A549 (cell line): ENCODE measurements at places on chromosomes 7 and 10.

DNA sequence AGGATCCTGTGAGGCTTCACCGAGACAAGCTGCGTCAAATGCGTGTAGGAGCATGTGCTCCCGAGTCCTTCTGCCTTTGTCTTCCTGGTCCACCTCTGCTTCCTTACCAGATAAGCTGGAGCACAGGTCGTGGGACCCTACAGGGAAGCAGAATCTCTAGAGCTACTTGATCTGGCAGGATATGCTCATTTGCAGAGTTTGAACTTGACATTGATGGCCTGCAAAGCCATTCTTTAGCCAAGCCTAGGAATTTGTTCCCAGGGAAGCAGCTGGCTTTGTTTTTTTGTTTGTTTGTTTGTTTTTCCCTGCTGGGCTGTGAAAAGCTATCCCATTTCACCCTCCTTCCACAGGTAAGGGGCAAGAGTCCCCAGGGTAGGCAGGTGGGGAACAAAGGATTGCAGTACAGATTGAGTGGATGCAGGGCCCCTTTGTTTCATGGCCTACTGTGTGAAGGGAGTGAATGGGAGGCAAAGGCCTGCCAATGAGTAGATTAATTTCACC lies 200.0 kb upstream of the BMPER start:
- DNase-seq: no peak

DNA sequence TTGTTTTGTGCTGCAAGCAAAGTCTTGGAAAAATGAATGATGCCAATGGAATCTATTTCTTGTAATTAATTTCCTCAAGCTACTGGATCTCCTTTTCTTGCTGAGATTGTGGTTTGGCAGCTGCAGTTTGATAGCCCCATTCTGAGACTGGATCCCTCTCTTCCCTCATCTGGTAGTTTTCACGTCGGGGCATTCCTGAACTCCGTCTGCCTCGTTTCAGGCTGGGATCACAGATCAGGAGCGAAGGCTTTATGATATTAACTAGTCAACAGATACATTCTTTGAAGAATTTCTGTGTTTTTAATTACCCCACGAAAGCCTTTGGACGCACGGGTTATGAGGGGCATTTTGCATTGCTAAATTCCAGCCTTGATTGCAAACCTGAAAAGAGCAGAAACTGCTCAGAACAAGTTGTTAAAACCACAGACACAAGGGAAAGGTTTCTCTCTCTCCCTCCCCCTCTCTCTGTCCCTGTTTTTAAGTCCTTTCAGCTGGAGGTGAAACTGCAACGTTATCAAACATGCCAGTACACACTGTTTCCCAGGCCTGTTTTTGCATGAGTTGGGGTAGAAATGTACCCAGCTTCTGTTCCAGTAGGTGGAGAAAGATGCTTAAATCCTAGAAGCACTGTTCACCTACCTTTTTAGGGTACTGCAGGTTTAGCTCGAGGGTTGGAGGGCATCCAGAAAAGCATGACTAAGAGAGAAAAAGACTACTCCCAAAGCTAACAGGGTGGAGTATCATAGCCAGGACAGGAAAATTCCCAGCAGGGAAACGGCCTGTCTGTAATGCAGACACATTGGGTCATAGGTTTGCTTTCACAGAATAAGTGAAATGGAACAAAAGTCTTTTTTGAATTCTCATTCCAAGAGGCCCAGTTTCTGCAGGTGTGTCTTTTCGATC lies 124.3 kb downstream of the CUX1 start:
- DNase-seq: peak; percentile 73

DNA sequence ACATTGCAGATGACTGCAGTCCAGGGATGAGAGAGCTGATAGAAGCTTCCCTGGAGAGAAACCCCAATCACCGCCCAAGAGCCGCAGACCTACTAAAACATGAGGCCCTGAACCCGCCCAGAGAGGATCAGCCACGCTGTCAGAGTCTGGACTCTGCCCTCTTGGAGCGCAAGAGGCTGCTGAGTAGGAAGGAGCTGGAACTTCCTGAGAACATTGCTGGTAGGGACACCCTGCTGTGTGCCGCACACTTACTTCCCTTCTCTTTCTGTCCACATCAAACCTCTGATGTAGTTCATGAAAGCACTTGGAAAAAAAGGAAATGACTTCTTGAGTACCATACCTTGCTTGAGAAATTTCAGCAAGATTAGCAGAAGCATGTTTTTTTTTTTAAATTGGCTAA lies 25.3 kb downstream of the MAP3K8 start:
- no peak for DNase-seq

DNA sequence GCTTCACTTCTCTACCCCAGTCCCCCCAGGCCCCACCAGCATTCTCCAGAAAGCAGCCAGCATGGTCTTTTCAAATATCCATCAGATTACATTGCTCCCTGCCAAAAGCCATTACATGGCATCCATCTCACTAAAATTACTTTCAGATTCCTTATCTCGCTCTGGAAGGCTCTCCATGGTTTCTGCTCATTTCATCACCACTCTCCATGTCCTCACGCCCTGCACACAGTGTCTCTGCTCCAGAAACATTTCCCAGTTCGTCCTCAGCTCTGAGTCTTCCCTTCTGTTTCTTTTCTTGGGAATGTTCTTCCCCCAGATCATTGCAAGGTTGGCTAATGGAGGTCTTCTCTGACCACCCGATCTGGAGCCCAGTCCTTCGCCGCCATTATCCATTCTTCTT lies 499.1 kb downstream of the KCNMA1 start:
- DNase-seq: no peak

GRCh38 chr7:141231018-141231792 lies 157.3 kb downstream of the TMEM178B start:
- peak; percentile 19 for DNase-seq

DNA sequence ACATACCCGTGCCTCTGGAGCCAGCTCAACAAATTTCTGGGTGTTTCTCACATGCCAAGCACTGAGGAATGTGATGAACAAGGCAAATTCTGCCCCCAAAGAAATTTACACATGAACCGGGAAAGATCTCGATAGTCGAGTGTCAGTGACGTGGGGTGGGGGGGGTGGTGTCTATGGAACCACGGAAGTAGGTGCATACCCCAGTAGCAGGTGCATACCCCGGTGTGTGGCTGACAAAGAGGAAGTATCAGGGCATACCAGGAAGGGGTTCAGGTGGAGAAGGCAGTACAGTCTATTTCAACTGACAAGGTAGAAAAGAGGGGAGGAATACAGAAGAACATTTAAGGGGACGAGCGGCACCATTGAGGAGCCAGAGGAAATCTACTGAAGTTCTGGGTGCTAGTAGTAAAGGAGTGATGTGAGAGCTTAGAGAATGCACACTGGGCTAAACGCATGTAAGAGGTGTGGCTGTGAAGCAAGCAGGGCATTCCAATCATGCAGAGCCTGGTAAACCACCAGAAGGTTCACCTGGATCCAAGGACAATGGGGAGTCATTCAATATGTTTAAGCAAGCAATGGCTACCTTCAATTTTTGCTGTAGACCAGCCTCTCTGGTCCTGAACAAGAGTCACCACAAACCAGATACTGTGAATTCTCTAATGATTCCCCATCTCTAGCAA lies 6.2 kb downstream of the CCDC6 start:
- no peak for DNase-seq

DNA sequence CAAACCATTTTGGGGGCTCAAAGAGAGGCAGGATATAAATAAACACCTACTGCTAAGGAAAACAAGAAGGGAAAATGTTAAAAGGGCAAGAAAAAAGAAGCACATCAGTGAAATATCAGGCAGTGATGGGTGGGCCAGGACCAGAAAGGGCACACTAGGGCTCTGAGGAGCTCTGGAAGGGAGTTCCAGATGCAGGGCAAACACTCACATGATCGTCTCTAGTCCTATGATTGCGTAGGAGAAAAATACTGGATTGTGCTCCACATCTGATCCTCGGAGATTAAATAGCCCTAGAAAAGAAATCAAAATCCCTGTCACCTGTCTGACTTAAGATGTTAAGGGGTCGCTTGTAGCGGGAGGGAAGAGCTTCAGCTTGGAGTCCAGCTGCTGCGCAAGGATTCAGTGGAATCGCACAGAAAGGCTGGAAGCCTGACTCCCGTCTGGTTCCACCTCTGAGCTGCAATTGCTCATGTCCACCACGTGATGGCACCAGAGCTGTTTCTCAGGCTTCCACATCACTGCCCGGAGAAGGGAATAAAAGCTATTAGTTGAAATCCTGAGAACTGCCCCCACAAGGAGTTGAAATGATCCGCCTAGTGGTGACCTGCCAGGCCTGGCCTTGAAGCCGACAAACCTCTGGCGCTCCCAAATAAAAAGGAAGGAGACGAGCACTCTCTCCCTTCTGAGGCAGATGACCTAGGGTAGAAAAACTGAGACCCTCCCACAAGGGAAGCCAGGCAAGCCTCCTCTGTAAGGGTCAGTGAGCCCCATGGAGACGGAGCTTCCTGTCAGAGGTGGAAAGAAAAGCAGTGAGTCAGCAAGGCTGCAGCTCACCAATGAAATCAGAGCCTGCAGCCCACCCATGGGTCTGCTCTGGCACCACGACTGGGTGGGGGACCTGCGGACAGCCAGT lies 39.2 kb downstream of the XPNPEP1 start:
- peak; percentile 92 for DNase-seq

- DNase-seq: no peak
These were observed 361.3 kb upstream of the MKI67 start for GRCh38 chr10:128487517-128487916.

DNA sequence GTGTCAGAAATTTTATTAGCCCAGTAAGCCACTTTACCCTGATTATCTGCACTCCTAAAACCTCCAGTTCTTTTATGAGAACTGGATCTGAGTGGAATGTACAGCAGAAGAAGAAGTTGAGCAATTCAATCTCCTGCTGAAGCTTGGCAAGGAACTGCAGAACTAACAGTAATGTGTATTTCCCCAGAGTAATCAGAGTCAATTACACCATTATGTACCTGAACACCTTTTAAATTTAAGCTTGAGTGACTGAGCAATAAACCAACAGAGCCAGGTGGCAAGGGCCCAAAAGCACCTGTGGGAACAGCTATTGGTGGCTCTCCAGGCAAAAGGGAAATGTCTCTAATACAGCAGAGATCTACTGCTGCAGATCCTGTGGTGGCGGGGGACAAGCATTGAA lies 40.1 kb upstream of the AKR1C2 start:
- DNase-seq: no peak

DNA sequence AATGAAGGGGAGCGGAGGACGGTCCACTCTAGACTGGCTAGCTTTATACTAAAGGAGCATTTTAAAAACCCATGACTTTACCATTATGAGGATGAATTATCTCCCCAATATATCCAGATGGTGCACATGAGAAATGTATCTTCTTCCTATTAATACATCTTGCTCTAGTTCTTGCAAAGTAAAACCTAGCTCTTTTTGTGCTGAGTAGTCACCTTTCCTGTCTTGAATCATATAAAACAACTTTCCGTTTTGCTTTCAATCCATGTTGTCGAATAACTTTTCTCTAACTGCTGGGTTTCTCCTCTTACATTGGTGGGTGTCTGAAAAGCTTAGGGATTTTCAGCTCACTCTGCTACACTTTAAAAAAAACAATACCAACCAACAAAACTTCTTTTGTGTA lies 96.3 kb upstream of the TAC1 start:
- DNase-seq: no peak

- DNase-seq: no peak
These were observed 65.4 kb downstream of the RNF133 start for GRCh38 chr7:122633472-122633871.

- no peak for DNase-seq
These were observed 79.3 kb downstream of the GRID1 start for GRCh38 chr10:86287110-86287793.

GRCh38 chr10:28558923-28559508 lies 26.1 kb downstream of the WAC start:
- no peak for DNase-seq

DNA sequence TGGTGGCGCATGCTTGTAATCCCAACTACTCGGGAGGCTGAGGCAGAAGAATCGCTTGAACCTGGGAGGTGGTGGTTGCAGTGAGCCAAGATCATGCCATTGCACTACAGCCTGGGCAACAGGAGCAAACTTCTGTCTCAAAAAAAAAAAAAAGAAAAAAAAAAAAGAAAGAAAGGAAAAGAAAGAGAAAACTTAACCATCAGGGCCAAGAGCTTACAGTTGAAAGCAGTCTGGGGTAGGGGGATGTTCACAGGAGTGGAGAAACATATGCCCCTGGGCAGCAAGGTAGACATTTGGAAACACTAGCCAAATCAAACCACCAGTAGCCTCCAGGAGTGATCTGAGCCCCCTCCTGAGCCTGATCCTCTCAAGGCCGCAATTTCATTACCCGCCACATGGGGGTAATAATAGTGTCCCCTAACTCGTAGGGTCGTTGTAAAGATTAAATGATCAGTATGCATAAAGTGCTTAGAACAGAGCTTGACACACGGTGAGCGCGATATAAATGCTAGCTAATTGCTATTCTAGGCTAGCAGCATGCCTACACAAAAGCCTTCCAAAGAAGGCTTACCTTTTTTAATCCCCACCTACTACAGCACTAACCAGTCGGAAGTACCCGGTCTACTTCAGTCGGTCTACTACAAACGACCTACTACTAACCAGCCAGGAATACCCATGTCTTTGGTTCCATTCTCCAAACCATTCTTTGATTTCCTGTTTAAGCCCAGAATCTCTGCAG lies 274.3 kb upstream of the NEBL start:
- no peak for DNase-seq

GRCh38 chr7:105806592-105807447 lies 69.6 kb downstream of the ATXN7L1 start:
- DNase-seq: peak; percentile 73

GRCh38 chr7:142401951-142402350 lies 144.1 kb upstream of the PRSS58 start:
- no peak for DNase-seq

- DNase-seq: no peak
These were observed 57.7 kb downstream of the TRUB1 start for GRCh38 chr10:114995468-114996247.

GRCh38 chr7:158368449-158368848 lies 219.2 kb downstream of the PTPRN2 start:
- DNase-seq: no peak

- DNase-seq: no peak
These were observed 229.1 kb downstream of the BAMBI start for GRCh38 chr10:28906415-28906814.

DNA sequence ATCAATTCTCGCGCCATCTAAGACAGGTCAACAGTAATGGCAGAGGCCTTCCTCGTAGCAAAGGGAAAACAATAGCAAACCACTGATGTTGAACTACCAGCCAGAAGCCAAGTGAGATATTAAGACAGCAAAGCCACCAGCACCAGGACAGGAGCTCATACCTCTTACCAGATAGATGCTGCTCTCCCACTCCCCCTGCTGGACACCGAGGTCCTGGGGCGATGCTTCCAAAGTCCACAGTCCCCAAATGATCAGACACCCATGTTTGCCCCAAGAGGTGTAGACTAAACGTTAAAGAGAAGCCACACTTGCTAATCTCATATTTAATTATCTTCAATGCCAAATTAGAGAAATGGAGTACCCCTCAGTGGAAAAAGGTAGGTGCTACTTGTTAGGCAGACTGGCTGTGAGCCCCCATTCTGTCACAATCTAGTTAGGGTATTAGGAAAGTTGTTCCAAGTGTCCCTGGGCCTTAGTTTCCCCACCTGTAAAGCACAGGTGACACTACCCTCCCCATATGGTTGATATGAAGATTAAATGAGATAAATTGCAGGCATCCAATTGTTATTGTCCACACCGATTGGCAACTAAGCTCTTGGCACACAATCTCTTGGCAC lies 39.9 kb downstream of the TOMM7 start:
- DNase-seq: peak; percentile 65

GRCh38 chr10:130739757-130740145 lies 571.8 kb downstream of the TCERG1L start:
- DNase-seq: no peak
